ENCODE measurements at places on chromosomes 7 and 10.

- peak overlapping the region; percentile 58 for H3K4me3 ChIP-seq
- H3K27ac ChIP-seq, result no peak overlapping the region
Measured at GRCh38 chr7:4809091-4809591, 33.7 kb downstream of the AP5Z1 start.

DNA sequence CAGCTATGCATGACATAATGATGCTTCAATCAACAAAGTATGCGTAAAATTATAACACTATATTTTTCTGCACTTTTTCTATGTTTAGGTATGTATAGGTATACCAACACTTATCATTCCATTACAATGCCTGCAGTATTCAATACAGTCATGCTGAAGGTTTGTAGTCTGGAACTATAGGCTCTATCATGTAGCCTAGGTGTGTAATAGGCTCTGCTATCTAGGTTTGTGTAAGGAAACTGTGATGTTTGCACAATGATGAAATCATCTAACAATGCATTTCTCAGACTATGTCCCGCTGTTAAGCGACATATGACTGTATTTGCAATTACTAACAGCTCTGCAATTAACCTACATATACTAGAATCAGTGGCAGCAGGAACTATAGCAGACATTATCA, 1447.5 kb downstream of the GATA3 start:
- no peak overlapping the region for H3K27ac ChIP-seq
- DNase-seq, result no peak
- H3K4me1 ChIP-seq, result no peaks in the 10 kb centered on the region
- H3K36me3 ChIP-seq, result no peaks in the 10 kb centered on the region
- H3K27me3 ChIP-seq, result no peaks in the 10 kb centered on the region

DNA sequence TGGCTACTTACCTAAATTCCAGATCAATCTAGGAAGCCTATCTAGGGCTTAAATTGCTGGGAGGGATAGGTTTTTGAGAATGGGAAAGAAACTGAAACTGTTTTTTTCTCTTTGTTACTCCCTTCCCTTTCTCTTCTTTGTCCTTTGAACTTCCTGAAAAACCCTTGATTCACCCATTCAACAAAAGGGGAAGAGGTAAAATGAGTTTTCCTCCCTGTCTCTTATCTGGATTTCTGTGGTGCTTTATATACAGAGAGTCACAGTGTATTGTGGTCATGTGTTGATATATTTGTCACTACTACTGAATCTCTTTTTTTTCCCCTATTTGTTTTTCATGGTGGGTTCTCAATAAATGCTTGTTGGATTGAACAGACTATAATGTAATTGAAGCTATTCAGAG, 19.8 kb upstream of the NUP205 start:
- H3K36me3 ChIP-seq, result peaks cover 2% of the 10 kb centered on the region
- no peak overlapping the region for H3K4me3 ChIP-seq
- no peak overlapping the region for H3K27ac ChIP-seq
- DNase-seq, result no peak

DNA sequence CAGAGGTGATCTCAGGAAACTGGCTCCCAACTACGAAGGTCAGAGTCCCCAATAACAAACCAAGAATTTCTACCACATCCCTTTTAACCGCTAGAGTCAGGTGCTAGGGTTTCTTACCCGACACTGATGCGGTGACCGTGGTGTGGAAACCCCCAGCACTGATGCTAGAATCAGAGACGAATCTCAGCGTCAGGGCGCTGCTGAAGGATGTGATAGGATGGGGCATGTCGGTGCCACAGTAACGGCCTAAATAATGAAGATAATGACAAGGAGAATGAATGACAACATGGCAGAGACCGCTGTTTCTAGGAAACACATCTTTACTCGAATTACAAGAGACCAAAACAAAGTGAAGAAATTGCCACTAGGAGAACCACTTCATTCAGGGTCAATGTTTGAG, 131.1 kb upstream of the RSU1 start:
- no peak overlapping the region for H3K4me3 ChIP-seq
- peak; percentile 10 for DNase-seq
- peaks cover 2% of the 10 kb centered on the region for H3K36me3 ChIP-seq
- no peaks in the 10 kb centered on the region for H3K27me3 ChIP-seq
- H3K4me1 ChIP-seq, result peaks cover 17% of the 10 kb centered on the region
- H3K27ac ChIP-seq, result no peak overlapping the region

DNA sequence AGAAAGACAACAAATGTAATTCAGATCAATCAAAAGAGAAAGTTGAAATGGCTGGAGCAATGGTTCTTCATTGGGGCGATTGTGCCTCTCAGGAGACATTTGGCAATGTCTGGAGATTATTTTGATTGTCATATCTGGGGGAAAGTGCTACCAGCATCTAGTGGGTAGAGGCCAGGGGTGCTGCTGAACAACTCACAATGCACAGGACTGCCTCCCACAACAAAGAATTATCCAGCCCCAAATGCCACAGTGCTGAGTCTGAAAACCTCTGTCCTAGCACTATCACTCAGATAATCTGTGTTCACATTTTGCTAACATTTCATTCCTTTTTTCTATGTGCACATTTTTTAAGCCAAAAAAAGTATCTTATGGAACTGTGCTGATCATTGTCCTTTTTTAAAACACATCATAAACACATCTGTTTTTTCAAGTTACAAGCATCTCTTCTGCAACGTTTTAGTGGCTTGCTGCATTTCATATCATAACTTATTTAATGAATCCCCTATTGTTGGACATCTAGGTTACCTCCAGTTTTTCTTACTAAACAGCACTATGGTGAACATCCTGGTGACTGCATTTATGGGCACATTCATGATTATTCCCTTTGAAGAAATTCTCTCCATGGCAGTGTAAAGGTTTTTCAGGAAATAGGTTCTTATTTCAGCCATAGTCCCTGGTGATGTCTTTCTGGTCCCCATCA, 114.2 kb downstream of the C10orf105 start:
- peak; percentile 25 for DNase-seq
- H3K4me1 ChIP-seq, result peaks cover 44% of the 10 kb centered on the region

- peaks cover 22% of the 10 kb centered on the region for H3K36me3 ChIP-seq
- H3K27ac ChIP-seq, result no peak overlapping the region
- no peaks in the 10 kb centered on the region for H3K4me1 ChIP-seq
- no peak for DNase-seq
Measured at GRCh38 chr7:94567396-94567795, 57.8 kb downstream of the CASD1 start.

DNA sequence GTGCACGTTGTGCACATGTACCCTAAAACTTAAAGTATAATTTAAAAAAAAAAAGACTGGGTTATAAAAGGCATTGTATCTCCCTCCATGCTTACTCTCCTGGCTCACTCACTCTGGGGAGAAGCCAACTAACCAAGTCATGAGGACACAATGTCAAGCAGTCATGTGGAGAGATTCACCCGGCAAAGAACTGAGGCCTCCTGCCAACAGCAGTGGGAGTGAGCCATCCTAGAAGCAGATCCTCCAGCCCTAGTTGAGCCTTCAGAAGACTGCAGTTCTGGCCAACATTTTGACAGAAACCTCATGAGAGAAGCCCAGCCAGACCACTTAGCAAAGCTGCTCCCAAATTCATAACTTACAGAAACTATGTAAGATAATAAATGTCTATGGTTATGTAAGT, 521.7 kb upstream of the FZD8 start:
- H3K27me3 ChIP-seq, result no peaks in the 10 kb centered on the region
- H3K36me3 ChIP-seq, result no peaks in the 10 kb centered on the region
- H3K4me1 ChIP-seq, result no peaks in the 10 kb centered on the region

DNA sequence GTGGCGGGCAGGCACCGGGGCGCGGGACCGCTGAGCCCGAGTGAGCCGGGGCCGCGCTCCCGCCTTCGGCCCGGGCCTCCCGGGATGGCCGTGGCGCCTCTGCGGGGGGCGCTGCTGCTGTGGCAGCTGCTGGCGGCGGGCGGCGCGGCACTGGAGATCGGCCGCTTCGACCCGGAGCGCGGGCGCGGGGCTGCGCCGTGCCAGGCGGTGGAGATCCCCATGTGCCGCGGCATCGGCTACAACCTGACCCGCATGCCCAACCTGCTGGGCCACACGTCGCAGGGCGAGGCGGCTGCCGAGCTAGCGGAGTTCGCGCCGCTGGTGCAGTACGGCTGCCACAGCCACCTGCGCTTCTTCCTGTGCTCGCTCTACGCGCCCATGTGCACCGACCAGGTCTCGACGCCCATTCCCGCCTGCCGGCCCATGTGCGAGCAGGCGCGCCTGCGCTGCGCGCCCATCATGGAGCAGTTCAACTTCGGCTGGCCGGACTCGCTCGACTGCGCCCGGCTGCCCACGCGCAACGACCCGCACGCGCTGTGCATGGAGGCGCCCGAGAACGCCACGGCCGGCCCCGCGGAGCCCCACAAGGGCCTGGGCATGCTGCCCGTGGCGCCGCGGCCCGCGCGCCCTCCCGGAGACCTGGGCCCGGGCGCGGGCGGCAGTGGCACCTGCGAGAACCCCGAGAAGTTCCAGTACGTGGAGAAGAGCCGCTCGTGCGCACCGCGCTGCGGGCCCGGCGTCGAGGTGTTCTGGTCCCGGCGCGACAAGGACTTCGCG, 534 bp downstream of the FZD9 start:
- peaks cover 3% of the 10 kb centered on the region for H3K4me1 ChIP-seq
- DNase-seq, result no peak
- H3K4me3 ChIP-seq, result no peak overlapping the region
- H3K27me3 ChIP-seq, result no peaks in the 10 kb centered on the region
- H3K27ac ChIP-seq, result no peak overlapping the region

GRCh38 chr10:84825330-84825729, 496.9 kb downstream of the CCSER2 start:
- no peak overlapping the region for H3K4me3 ChIP-seq
- H3K27ac ChIP-seq, result no peak overlapping the region
- DNase-seq, result no peak
- H3K4me1 ChIP-seq, result no peaks in the 10 kb centered on the region
- H3K27me3 ChIP-seq, result peaks cover 4% of the 10 kb centered on the region
- no peaks in the 10 kb centered on the region for H3K36me3 ChIP-seq

DNA sequence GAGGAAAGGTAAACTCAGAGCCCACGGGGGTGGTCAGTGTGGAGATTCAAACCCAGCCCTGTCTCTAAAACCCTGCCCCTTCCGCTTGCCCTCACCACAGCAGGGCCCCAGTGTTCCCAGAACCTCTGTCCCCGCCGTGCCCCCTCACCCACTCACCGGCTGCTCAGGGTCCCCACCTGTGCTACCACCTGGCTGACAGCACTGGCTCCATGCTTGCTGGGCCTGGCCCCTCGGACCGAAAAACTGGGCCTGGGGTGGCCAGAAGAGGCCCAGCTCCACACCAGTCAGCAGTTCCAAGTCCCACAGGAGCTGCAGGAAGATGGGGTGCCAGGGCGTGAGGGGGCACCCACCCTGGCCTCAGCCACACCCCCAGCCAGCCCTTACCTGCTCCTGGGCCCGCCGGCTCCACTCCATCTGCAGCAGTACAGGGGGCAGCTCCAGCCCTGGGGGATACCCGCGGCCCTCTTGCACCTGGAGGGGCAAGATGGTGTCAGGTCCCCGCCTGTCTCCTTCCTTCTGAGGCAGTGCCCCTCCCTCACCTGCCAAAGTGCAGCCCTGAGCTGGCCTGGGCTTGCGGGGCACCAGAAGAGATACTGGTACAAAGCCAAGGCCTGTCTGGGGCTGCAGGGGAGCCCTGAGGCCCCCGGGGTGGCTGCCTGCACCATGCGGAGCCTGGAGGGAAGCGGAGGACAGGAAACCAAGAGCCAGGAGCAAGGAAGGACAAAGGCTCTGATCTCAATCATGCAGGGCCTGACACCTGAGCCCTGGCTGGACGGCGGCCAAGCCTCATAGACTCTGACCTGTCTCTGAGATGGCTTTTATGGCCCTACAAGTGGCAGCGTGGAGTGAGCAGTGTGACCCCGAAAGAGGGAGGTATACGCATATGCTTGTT, 11.7 kb downstream of the ATP6V1F start:
- peaks cover 5% of the 10 kb centered on the region for H3K4me1 ChIP-seq
- H3K36me3 ChIP-seq, result no peaks in the 10 kb centered on the region
- DNase-seq, result no peak
- H3K4me3 ChIP-seq, result no peak overlapping the region
- H3K27ac ChIP-seq, result no peak overlapping the region

GRCh38 chr7:6221340-6222319, 50.8 kb downstream of the CYTH3 start:
- peak; percentile 23 for DNase-seq
- H3K27me3 ChIP-seq, result peaks cover 16% of the 10 kb centered on the region
- H3K4me1 ChIP-seq, result peaks cover 23% of the 10 kb centered on the region
- no peaks in the 10 kb centered on the region for H3K36me3 ChIP-seq
- H3K27ac ChIP-seq, result peak overlapping the region; percentile 73

GRCh38 chr7:116512520-116513188, 12.2 kb upstream of the CAV1 start:
- H3K27me3 ChIP-seq, result peaks cover 32% of the 10 kb centered on the region
- H3K27ac ChIP-seq, result no peak overlapping the region
- H3K4me1 ChIP-seq, result peaks cover 17% of the 10 kb centered on the region
- no peaks in the 10 kb centered on the region for H3K36me3 ChIP-seq
- H3K4me3 ChIP-seq, result peak overlapping the region; percentile 77

DNA sequence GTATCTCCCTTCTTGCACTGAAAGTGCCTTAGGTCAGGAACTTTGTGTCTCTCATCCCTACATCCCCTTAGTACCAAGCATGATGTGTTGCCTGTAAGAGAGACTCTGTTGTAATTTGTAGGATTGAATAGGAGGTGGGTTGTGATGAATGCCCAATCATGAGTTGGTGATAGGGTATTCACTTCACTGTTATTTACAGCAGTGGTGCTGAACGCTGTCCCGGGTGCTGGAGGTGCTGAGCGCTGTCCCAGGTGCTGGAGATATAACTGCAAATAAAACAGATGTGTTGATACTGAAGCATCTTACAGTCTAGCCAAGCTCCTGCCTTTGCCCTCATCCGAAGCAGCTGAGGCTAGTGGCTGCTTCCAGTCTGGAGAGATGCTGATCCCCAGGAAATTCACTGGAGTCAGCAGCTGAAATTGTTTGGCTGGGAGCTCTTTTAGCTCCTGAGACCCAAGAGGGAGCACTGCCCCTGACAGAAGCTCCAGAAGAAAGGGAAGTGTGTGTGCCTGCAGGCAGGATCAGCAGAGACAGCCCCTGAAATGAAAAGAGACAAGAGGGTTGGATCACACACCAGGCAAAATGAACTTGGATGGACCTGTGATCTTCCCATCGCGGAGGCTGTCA, 183.4 kb downstream of the SORCS3 start:
- no peak overlapping the region for H3K4me3 ChIP-seq
- DNase-seq, result peak; percentile 14
- H3K27me3 ChIP-seq, result no peaks in the 10 kb centered on the region
- H3K4me1 ChIP-seq, result no peaks in the 10 kb centered on the region
- no peaks in the 10 kb centered on the region for H3K36me3 ChIP-seq

Measured in activated naive CD8-positive, alpha-beta T cell treated with anti-CD3 and anti-CD28 coated beads, Interleukin-2, amount 50 U/mL, for 24 hours (primary cell).